ENCODE measurements at places on chromosomes 13 and 19. TPM values are rescaled to one million over a fixed set of nuclear protein-coding genes. Genes with fewer than 3 reads are reported as not detected.

DNA sequence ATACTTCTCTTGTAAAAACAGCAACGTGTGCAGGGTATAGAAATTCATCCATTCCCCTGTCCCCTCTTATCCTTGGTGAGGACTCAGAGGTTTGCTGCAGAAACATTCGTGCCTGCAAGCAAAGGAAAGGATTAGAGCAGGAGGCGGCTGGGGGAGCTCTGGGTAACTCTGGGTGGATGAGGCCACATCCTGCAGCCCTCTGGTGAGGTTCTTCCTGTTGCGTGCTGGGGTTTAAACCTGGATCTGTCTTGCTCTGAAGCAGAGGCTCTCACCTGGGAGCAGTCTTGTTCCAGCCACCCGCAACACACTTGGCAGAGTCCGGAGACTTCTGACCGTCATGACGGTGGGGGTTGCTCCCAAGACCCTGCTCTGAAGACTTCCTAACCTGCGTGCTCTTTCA lies 69.2 kb downstream of the ATP11A start:
- no peak for DNase-seq

DNA sequence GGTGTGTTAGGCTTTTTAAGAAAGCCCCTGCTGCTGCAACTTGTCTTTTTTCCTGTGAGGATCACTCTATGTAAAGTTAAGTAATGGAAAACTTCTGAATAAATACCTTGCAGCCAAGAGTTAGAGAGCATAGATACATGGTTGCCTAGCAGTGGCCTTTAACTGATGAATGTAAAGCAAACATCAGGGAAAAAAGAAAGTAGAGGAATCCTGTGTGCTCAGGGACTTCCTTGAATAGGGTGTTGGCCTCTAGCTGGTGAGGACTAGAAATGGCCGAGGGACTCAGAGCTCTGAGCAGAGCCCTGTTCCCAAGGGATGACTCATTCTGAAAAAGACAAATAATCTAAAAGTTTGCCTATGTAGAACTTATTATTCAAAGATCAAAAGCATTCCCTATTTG lies 135.7 kb downstream of the MIPEP start:
- DNase-seq, result no peak

Gene MIR17HG
- 1.3 TPM for polyA plus RNA-seq

Gene NLRP9
- polyA plus RNA-seq, result not detected

DNA sequence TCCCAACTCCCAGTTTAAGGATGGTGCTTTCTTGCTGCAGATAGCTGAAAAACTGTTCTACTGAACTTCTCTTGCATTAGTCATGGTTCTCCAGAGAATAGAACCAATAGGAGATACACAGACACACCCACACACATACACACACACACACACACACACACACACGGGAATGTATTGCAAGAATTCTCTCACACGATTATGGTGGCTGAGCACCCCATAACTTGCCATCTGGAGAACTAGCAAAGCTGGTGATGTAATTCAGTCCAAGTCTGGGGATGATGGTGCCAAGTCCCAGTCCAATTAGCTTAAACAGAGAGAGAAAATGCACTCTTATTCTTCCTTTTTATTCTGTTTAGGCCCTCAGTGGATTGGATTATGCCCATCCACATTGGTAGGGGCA lies 643.9 kb downstream of the DIAPH3 start:
- no peak for DNase-seq

Gene UBE2L5
- polyA plus RNA-seq, result 0.81 TPM

DNA sequence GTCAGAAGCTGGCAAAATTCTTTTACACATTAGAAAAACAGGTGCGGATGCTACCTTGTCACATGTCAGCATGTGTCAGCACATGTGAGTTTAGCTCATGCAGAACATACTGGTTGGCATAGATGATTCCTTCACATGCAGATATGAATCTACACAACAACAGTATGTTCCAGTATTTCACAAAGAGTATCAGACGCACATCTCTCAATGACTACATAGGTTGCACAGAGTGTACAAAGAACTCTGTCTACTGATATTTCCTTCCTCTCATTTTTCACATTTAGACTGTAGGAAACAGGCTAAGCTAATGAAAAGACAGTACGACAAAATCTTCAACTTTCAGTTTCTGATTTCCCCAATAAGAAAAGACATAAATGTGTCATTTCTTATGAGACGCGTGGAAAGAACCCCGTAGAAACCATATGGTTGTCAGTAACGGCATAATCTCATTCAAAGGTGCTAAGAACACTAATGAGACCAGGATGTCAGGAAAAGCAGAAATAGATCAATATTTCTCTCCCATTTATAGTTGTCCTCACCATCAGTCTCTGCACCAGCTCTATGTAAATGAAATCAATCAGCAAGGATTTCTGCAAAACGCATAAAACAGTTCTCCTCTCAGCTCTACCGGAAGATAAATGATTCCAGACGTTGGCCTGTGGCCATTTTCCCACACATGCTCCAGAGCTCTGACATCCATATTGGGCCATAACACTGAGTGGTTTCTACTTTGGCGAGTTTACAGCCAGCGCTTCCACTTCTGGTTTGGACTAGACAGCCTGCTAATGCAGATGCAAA lies 81.2 kb downstream of the STARD13 start:
- DNase-seq, result no peak

GRCh38 chr13:100235311-100235901 lies 146.5 kb downstream of the PCCA start:
- DNase-seq, result no peak

DNA sequence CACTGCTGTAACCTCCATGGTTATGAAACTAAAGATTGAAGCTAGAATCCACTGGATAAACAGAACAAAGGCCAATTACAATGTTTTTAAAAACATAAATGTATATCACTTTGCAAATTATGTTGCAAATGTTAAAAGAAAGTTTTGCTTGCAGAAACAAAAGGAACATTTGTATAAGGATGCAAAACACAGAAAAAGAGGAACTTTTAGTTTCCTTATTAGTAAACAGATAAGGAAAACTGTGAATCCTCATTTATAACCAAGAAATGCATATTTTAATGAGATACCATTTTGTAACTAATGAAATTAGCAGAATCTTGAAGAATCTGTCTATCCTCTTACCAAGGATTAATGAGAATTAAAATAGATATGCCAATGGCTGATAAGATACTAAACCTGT lies 32.3 kb downstream of the LPAR6 start:
- no peak for DNase-seq

GRCh38 chr13:97028441-97029299 lies 34.4 kb upstream of the OXGR1 start:
- no peak for DNase-seq

DNA sequence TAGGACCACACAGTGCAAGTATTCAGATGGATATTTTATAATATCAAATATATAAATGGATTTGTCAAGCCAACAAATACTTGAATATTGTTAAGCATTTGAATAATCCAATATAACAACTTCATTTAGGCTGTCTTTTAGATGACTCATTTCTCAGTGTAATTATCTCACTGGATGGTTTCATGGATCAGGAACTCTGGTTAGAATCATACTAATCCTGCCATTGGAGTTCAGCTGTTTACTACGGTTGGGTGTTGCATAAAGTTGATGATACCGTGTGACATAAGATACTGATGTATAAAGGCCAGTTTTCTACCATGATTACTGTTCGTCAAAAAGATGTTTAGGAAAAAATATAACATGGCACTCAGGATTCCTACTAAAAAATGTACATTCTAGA lies 196.3 kb downstream of the TSHZ3 start:
- DNase-seq, result no peak

GRCh38 chr19:1591421-1592023 lies 1.1 kb downstream of the MBD3 start:
- DNase-seq, result no peak

DNA sequence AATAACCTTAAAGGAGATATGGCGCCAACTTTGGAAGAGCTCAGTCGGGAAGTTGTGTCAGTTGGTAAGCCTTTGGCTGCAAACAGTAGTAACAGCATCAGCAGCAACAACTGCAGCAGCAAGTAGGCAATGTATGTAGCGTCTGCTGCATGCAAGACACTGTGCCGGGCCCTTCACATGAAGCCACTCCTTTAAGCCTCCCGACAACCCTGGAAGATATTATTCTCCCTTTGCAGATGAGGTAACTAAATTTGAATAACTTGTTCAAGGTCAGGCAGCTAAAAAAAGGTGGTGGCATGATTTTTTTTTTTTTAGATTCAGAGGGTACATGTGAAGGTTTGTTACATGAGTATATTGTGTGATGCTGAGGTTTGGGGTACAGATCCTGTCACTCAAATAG lies 19.7 kb downstream of the SIPA1L3 start:
- no peak for DNase-seq

Gene COMP
- polyA plus RNA-seq, result 0.09 TPM

DNA sequence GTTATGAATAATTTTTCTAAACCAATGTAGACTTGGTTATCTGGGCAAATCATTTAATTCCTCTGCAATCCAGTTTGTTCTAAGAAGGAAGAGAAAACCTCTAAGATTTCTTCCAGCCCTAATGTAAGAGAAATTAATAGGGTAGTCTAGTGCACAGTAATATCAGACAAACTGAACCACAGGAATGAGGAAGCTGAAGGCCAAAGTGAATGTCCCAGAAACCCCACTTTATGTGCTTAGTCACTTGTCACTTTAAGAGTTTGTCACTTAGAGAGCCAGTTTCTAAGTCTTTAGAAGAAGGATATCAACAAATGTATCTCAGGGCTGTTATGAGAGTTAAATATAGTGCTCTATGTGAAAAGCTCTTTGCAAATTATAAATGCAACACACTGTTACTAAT lies 750.6 kb downstream of the DIAPH3 start:
- DNase-seq, result no peak

Gene CARD8
- polyA plus RNA-seq, result 22.4 TPM

GRCh38 chr19:47156861-47157430 lies 26.3 kb downstream of the SAE1 start:
- no peak for DNase-seq

Gene SIGLEC8
- not detected for polyA plus RNA-seq

Gene IL4I1
- 0.92 TPM for polyA plus RNA-seq

Gene KCNJ14
- polyA plus RNA-seq, result 0.20 TPM

GRCh38 chr13:21050288-21051197 lies 10.8 kb downstream of the LATS2 start:
- DNase-seq, result no peak

DNA sequence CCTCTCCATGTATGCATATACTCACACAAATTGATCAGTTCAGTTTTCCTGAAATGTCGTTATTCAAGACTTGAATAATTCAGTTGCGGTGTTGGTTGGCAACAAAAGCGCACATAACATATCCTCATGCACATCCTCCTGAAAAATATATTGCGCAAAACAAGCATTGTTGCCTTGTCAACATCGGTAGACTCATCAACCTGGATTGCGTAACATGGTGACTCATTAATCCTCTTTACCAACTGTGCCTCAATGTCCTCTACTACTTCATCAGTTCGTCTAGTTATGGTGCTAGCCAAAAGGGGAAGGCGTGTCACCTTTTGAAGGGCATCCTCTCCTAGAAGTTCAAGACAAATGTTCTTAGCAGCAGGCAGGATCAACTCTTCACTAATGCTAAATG lies 357.7 kb downstream of the LMO7 start:
- no peak for DNase-seq

DNA sequence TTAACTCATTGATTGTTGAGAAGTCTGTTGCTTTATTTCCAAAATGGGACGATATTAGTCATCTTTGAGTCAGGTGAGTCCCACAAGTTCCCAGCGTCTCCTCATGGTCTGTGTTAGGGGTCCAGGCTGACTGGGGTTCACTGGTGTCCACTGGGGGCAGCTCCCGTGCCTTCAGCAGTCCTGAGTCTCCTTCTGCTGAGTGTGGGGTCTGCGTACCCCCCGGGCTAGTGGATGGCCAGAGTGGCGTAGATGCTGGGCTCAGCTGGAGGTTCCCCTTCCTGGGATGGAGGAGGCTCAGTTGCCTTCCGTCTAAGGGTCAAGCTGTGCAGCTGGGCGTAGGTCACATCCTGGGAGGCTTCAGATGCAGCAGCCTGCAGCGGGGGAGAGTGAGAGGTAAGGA lies 5.9 kb downstream of the LILRB3 start:
- DNase-seq, result no peak

- no peak for DNase-seq
Observed at GRCh38 chr13:45950386-45951000, 98.9 kb upstream of the SIAH3 start.

GRCh38 chr13:32976056-32976805 lies 40.0 kb upstream of the KL start:
- no peak for DNase-seq

GRCh38 chr13:111908981-111909380 lies 158.0 kb upstream of the SOX1 start:
- DNase-seq, result no peak

- no peak for DNase-seq
Observed at GRCh38 chr19:14472202-14472938, 2.8 kb downstream of the PTGER1 start.

DNA sequence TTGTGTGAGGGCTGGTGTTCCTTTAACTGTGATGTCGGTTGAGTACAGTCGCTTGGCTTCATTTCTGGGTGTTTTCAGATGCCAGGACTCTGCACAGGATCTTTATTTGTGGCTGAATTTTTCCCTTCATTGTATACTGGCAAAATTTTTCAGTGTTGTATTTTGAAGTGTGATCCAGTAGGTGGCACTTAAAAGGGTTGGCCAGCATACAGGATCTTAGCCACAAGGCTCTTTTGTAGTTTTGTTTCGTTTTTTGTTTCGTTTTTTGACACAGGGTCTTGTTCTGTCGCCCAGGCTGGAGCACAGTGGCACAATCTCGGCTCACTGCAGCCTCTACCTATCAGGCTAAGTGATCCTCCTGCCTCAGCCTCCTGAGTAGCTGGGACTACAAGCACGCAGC lies 8.7 kb downstream of the FCAR start:
- DNase-seq, result no peak

Gene ANGPTL8
- not detected for polyA plus RNA-seq

GRCh38 chr19:49428547-49429451 lies 3.6 kb downstream of the GFY start:
- no peak for DNase-seq

Data from AG04450 (cell line).